ENCODE measurements at places on chromosomes 12 and 14. TPM values are rescaled to one million over a fixed set of nuclear protein-coding genes. Genes with fewer than 3 reads are reported as not detected.

DNA sequence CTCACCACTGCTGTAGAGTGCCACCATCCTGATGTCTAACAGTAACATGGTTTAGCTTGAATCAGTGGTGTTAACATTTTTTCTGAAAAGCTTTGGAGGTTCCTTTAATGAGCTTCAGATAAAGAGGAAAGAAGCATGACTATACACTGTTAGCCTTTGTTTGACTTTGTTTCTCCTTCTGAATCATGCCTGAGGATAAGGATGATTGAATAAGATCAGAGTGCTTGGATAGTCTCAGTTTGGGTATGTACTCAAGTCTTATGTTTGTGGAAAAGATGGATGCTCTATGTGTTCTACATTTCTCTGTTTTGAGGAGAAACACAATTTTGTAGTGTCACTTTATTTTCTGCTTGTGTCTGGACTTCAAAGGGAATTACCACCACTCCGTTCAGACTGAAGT lies 42.0 kb downstream of the GPATCH2L start:
- no peak for DNase-seq

DNA sequence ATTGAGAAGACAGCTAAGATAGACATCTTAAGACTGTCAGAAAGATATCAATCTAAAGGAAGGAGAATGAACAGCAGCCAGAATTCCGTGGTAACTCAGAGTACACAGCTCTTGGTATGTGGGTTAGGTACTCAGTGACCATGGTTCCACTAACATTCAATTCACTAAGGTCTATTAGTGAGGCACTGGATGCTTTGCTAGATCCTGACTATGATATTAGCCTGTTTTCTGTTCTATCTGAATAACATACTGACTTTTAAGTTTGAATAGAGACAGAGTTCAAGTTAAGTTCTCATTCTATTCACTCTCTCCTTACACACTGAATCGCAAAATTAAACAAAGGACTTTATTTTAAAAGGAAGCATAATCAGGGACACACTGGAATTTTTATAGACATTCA lies 106.4 kb downstream of the PRKD1 start:
- no peak for DNase-seq

- no peak for DNase-seq
Measured at GRCh38 chr14:78103271-78103670, 66.9 kb upstream of the NRXN3 start.

Gene PTCSC3
- total RNA-seq = not detected

Gene OLR1
- total RNA-seq = 0.71 TPM

All from posterior vena cava (tissue), 2 donors.